Upper lobe of right lung (tissue), 1 donor: ENCODE measurements at places on chromosomes 7 and 10. TPM values are rescaled to one million over a fixed set of nuclear protein-coding genes. Genes with fewer than 3 reads are reported as not detected.

Gene CFTR
- total RNA-seq = 28.0 TPM

Gene HOXA1
- 0.75 TPM for total RNA-seq

Gene SEMA3C
- 37.2 TPM for total RNA-seq

Gene ADAMTS14
- 0.55 TPM for total RNA-seq

Gene BMPER
- total RNA-seq = 10.0 TPM

Gene ENKUR
- 0.49 TPM for total RNA-seq

DNA sequence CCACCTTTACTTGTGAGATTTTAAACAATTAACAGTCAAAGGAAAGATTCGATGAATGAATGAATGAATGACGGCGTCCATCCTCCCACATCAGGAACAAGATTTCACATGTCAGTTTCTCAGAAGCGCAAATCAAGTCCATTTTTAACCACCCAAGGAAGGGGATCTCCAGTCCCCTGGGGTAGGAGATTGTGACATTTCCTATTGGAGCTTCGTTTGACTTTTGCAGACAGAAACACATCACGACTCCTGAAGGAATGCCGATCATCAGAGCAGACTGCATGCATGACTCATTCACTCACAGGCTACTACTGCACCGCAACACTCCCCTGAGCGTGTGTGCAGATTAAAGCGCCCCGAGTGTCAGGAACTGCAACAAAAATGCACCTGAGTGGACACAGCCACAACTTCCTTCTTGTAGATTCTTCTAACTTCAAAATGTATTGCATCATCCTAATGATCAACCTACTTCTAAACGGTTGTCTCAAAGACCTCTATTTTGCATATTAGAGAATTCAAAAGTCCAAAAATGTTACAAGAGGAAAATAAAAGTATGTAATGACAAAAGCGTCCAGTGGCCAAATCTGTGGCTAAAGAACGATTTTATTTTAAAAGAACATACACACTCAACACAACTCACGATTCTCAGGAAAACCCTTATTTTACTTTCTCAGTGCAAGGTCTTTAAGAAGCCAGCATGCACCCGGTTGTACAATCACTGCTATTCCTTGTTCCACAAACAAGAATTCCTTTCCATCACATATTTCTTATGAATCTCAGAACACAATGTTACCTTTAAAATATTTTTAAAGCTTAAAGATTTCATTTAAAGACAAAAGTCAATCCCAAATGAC lies 172.6 kb downstream of the FAM107B start:
- peaks cover 24% of the 10 kb centered on the region for H3K36me3 ChIP-seq
- H3K4me1 ChIP-seq = peaks cover 11% of the 10 kb centered on the region
- peak overlapping the region; percentile 74 for H3K4me3 ChIP-seq
- DNase-seq = no peak

- DNase-seq = no peak
- H3K27ac ChIP-seq = no peak overlapping the region
- H3K4me1 ChIP-seq = no peaks in the 10 kb centered on the region
- no peak overlapping the region for H3K4me3 ChIP-seq
Measured at GRCh38 chr7:12890586-12890985, 203.2 kb downstream of the ARL4A start.

DNA sequence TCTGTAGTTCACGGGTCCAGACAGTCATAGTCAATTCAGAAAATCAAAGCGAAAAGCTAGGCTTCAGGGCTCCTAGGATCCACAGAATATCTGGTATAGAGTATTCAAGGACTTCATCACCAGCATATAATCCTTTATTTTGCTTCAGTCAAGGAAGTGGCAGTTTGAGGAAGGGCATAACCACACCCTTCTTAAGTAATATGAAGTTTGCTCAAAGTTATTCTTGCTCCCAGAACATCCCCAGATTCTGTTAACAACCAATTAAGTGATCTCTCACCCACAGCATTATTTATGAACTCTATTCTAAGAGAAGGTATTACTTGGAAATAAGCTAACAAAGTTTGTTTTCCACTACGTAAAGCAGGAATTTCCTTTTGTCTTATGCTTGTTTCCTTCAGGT lies 13.2 kb downstream of the CWF19L1 start:
- H3K36me3 ChIP-seq = peaks cover 93% of the 10 kb centered on the region
- no peaks in the 10 kb centered on the region for H3K27me3 ChIP-seq
- H3K4me1 ChIP-seq = no peaks in the 10 kb centered on the region
- DNase-seq = no peak
- no peak overlapping the region for H3K4me3 ChIP-seq

DNA sequence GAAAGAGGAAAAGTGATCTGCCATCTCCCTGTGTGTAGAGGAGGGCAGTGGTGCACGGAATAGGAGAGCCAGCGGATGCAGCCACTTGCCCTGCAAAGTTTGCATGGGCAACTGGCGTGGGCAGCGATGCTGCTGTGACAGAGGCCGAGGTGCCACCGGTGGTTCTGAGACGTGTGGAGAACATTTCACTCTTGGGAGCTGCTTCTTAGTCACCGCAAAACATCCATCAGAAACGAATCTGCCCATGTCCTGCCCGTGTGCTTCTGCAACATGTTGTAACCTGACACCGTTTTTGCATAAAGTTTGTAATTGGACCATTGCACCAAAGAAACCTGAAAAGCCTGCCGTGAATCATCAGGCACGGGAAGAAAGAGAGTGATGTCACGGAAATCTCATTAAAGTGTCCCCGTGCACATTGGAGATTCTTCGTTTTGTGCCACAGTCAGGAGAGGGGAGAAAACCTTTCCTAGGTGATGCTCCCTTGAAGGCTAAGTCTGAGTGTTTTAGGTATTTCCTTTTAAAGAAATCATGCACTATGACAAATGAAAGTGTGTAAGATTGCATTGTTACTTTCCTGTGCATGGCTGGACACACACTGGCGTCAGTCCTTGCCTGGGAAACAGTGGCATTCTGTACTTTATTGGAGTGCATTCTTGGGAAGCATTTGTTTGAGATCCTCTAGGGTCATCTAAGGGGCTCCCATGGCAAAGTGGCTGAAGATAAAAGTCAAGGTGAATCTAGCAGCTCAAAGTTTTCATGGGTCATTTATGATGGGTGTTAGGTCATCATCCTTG lies 302.6 kb downstream of the KLF6 start:
- H3K27ac ChIP-seq = peak overlapping the region; percentile 11
- H3K4me3 ChIP-seq = peak overlapping the region; percentile 10
- H3K27me3 ChIP-seq = no peaks in the 10 kb centered on the region
- peaks cover 20% of the 10 kb centered on the region for H3K4me1 ChIP-seq
- no peaks in the 10 kb centered on the region for H3K36me3 ChIP-seq

- H3K4me3 ChIP-seq = no peak overlapping the region
- no peaks in the 10 kb centered on the region for H3K27me3 ChIP-seq
- no peaks in the 10 kb centered on the region for H3K36me3 ChIP-seq
- H3K27ac ChIP-seq = no peak overlapping the region
- no peaks in the 10 kb centered on the region for H3K4me1 ChIP-seq
- no peak for DNase-seq
Measured at GRCh38 chr7:149375234-149376008, 85.4 kb downstream of the ZNF777 start.

GRCh38 chr10:78541481-78542140 lies 507.9 kb downstream of the RPS24 start:
- no peaks in the 10 kb centered on the region for H3K36me3 ChIP-seq
- no peak for DNase-seq
- H3K27me3 ChIP-seq = no peaks in the 10 kb centered on the region
- H3K27ac ChIP-seq = no peak overlapping the region
- no peak overlapping the region for H3K4me3 ChIP-seq
- H3K4me1 ChIP-seq = peaks cover 33% of the 10 kb centered on the region

GRCh38 chr7:106125417-106125816 lies 13.3 kb upstream of the SYPL1 start:
- peaks cover 8% of the 10 kb centered on the region for H3K4me1 ChIP-seq
- no peak overlapping the region for H3K27ac ChIP-seq
- H3K4me3 ChIP-seq = no peak overlapping the region
- no peak for DNase-seq
- no peaks in the 10 kb centered on the region for H3K36me3 ChIP-seq

- no peak overlapping the region for H3K27ac ChIP-seq
- no peaks in the 10 kb centered on the region for H3K27me3 ChIP-seq
- DNase-seq = no peak
Measured at GRCh38 chr7:86149024-86149665, 494.6 kb upstream of the GRM3 start.

DNA sequence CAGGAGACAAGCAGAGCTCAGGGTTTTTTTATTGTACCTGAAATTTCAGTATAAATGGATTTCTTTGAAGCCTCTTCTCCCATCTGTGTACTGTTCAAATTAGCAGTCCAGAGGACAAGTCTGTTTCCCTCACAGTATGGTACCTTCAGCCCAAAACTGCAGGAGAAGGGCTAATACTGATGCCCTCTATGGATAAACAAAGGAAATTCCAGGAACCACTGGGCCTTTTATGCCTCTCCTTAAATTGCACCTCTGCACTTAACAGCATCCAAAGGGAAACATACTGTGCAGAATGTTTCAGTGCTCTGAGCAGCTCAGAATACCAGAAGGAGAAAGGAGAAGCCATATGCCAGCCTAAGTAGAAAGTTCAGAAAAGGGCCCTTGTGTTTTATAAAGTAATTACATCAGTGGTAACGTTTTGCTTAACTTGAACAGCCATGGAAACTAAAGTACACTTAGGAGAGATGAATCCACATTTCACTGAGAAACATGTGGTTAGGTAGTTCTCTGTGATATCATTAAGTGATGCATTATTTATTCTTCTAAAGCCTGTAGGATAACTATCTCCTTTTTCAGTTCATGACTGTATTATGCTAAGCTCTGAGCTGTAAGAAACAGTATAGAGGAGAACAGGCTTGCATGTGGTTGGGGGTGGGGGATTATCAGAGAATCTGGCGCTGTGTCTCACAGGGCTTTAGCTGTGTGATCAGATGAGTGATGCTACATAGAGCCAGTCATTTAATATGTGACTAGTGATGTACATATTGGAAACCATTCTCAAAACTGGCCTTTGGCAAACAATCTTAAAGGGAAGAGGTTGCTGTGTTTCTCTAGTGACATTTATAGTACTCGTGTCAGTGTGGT lies 111.3 kb downstream of the POU6F2 start:
- no peak overlapping the region for H3K4me3 ChIP-seq
- H3K4me1 ChIP-seq = no peaks in the 10 kb centered on the region
- H3K27me3 ChIP-seq = peaks cover 6% of the 10 kb centered on the region
- no peak for DNase-seq
- H3K27ac ChIP-seq = no peak overlapping the region

- peaks cover 72% of the 10 kb centered on the region for H3K4me1 ChIP-seq
- H3K4me3 ChIP-seq = no peak overlapping the region
- DNase-seq = no peak
- H3K27ac ChIP-seq = peak overlapping the region; percentile 76
- H3K27me3 ChIP-seq = no peaks in the 10 kb centered on the region
Measured at GRCh38 chr7:2639695-2640481, 8.1 kb downstream of the TTYH3 start.

GRCh38 chr7:5607951-5608656 lies 173.4 kb downstream of the RNF216 start:
- H3K36me3 ChIP-seq = no peaks in the 10 kb centered on the region
- no peaks in the 10 kb centered on the region for H3K27me3 ChIP-seq
- H3K4me3 ChIP-seq = no peak overlapping the region
- H3K4me1 ChIP-seq = no peaks in the 10 kb centered on the region
- no peak overlapping the region for H3K27ac ChIP-seq
- DNase-seq = no peak

- H3K36me3 ChIP-seq = no peaks in the 10 kb centered on the region
- DNase-seq = no peak
- no peaks in the 10 kb centered on the region for H3K4me1 ChIP-seq
- no peak overlapping the region for H3K4me3 ChIP-seq
Measured at GRCh38 chr10:120349069-120349468, 108.0 kb upstream of the PLPP4 start.

- H3K27me3 ChIP-seq = no peaks in the 10 kb centered on the region
- H3K4me1 ChIP-seq = no peaks in the 10 kb centered on the region
- H3K36me3 ChIP-seq = no peaks in the 10 kb centered on the region
- no peak overlapping the region for H3K27ac ChIP-seq
Measured at GRCh38 chr7:16402091-16402490, 19.2 kb downstream of the CRPPA start.

DNA sequence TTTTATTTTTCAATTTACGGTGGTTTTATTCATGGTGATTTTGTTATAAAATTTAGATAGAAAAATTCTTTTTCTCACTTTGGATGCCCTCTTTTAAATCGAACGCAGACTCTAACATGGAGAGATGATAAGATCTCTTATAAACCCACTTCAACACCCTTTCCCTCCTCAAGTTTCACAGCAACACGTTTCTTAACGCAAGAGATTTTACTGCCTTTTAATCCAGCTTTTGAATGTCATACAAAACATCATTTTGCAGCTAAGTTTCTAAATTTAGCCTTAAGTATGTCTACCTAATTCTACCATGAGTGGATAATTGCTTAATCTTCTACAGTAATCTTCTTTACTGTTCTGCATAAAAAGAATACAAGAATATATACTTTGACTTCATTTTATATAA lies 70.0 kb downstream of the SEMA3C start:
- no peak overlapping the region for H3K4me3 ChIP-seq
- H3K27ac ChIP-seq = no peak overlapping the region
- H3K36me3 ChIP-seq = no peaks in the 10 kb centered on the region

DNA sequence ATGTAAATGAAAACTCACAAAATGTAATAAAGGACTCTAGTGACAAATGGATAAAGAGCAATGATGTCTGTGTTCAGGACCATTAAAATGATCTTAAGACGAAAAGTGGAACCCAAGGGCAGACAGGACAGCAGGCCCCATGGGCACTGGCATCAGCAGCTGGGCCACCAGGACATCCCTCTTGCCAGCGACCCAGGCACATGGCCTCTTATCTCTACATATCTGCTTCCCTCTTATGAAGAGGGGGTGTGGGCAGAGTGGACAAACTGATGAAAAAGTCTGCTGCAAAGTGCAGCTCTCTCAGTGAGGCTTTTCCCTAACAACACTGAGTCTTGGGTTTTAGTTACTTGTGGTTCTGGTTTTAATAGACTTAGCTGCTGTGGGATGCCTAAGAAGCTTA lies 44.8 kb upstream of the ANKRD1 start:
- no peak overlapping the region for H3K27ac ChIP-seq
- H3K4me1 ChIP-seq = peaks cover 7% of the 10 kb centered on the region
- no peaks in the 10 kb centered on the region for H3K36me3 ChIP-seq
- no peak for DNase-seq
- no peak overlapping the region for H3K4me3 ChIP-seq

- H3K27ac ChIP-seq = peak overlapping the region; percentile 52
- DNase-seq = no peak
Measured at GRCh38 chr7:107939573-107940489, 48.8 kb downstream of the DLD start.

DNA sequence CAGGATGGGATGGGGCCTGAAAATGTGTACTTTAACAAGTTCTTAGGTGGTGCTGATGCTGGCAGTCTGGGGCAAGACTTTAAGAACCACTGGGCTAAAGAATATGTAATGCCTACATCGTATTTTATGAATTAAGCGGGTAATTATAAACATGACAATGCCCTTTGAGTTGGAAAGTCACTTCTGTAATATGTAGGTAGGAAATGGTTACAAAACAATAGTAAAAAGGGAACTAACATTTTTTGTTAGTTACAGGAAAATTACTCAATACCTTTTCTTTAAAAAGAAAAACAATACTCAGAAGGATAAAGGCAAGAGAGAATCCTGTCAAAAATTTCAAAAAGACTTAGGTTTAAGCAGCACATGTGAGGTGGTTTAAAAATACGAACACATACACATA lies 48.3 kb upstream of the STEAP4 start:
- no peaks in the 10 kb centered on the region for H3K36me3 ChIP-seq
- no peak for DNase-seq
- H3K4me1 ChIP-seq = no peaks in the 10 kb centered on the region
- H3K27ac ChIP-seq = no peak overlapping the region
- H3K4me3 ChIP-seq = no peak overlapping the region

GRCh38 chr7:209906-210305 lies 17.5 kb downstream of the FAM20C start:
- H3K4me1 ChIP-seq = peaks cover 6% of the 10 kb centered on the region
- H3K27ac ChIP-seq = no peak overlapping the region
- no peak for DNase-seq
- H3K36me3 ChIP-seq = peaks cover 27% of the 10 kb centered on the region
- no peak overlapping the region for H3K4me3 ChIP-seq
